ENCODE measurements at places on chromosomes 6 and 20.

DNA sequence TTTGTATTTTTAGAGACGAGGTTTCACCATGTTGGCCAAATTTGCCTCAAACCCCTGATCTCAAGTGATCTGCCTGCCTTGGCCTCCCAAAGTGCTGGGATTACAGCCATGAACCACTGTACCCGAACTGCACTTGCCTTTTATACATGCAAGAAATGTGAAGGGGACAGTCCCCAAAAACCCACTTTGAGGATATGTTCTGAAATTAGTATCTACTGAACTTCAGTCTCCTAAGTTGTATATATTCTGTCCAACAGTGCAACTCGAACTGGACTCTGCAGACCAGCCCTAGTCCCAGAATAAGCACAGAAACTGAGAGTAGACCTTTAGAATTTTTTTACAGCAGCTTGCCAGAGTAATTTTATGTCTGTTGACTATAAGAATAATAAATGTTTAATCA, 28.5 kb downstream of the BACH2 start:
- no peak for DNase-seq

DNA sequence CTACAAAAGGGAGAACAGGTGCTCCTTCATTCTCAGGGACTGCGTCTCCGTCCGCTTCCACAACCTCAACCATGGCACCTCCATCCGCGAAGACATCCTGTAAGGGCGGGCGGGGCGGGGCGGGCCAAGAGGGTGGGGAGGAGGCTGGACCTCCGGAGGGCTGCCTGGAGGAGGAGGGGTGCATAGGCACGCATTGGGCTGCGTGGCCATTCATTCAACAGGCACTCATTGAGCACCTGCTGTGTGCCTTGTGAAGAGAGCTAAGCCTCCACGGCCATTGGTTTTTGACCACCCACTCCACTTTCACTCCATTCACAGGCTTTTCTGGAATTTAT, 435 bp downstream of the ZSWIM3 start:
- peak; percentile 66 for DNase-seq

GRCh38 chr6:15292721-15293302, 46.9 kb downstream of the JARID2 start:
- DNase-seq: no peak

DNA sequence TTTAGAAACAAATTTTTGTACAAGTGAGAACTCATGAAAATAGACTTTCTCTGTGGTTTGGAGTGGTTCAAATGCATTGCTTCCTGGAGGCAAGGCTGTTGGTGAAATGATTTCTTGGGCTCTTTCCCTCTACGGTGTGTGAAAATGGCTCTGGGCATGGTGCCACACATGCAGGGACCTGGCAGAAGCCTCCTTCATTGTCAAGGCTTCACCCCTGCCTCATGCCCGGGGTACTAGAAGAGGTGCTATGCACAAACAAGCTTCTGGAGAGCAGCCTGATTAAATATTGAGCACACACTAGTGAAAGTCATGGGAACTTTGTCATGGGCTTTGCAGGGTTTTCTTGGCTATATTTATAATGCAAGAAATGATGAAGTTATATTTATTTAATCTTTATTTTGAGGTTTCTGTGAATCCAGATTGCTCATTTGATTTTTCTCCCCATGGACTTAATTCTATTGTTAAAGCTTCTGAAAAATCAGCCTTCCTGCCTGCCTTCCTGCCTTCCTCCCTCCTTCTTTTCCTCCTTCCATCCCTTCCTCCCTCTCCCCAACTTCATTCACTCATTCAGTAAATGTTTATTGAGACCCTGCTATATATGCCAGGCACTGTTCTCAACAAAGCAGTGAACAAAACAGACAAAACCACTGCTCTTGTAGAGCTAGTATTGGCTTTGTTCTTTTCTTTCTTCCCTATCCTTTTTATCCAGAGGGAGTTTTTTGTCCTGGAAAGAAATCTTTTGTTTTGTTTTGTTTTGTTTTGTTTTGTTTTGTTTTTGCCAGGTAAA, 21.0 kb downstream of the C6orf89 start:
- DNase-seq: no peak

- no peak for DNase-seq
These were observed 5.1 kb downstream of the PRND start for GRCh38 chr20:4726710-4727397.

DNA sequence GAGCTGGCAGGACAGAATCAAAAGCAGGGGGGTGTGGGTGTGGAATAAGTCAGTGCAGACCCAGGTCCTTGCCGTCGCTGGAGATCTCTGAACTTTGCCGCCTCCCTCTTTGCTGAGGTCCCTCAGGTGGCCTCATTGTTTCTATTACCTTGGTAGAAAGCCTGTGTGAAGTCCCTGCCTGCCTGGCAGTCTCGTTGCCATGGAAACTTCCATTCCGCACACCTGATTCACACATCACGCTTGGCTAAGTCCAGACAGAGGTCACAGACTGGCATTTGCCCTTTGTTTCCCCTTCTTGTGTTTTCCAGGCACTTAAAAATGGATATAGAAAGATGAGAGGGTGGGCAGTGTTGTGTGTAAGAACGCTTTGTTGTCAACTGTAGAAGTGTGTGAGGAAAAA, 260.6 kb downstream of the PRL start:
- DNase-seq: peak; percentile 9

DNA sequence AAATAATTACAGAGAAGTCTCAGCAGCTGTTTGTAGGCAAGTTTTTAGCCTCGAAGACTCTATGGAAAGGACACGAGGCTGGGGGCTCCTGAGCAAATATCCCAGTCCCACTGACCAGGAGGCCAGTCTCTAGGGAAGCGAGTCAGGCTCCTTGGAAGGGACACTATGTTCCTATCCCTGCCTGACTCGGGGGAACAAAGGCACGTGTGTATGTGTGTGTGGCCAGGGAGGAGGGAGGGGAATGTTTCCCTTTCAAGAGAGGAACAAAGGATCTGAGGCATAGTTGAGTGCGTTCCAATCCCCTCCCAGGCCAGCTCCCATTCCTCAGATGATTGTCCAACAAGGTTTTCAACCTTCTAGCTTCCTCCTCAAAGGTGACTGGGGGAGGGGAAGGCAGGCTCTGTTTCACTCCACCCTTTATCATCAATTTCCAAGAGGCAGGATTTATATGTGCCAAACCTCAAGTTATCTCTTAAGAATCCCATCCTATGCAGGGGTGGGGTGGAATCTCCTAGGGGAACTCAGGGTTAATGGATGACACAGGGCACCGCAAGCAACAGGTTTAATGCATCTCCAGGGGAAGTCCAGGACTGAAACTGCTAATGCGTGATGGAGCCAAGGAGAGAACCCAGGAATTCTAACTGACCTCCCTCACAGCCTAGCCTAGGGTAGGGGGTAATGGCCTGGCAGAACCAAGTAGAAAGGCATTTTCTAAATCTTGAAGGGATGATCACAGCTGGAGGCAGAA, 9.9 kb downstream of the BCL2L1 start:
- DNase-seq: no peak

DNA sequence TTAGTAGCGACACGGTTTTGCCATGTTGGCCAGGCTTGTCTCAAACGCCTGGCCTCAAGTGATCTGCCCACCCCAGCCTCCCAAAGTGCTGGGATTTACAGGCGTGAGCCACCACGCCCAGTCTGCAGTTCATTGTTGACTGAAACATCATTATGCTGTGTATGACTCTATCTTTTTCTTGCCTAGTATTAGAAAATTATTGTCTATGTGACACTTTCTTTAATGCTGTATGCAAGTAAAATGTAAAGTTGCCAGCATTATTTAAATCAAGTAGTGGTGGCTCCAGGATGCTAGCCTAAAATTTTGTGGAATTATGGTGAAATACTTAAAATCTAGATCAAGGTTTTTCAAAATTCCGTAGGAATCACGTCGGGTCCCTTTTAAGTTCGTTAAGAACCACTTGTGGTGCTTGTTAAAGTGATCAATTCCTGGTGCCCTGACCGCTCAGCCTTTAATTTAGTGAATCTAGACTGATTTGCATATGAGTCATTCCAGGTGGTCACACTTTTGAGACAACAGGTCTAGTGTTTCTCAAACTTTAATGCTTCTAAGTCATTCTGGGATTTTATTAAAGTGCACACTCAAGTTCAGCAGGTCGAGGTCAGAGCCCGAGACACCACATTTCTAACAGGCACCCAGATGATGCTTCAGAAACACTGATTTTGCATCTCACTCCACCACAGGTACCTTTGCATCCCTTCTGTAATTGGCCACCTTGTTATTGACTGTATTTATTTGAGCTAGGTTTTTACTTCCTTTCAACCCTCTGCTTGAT, 132.6 kb upstream of the MTHFD1L start:
- no peak for DNase-seq

DNA sequence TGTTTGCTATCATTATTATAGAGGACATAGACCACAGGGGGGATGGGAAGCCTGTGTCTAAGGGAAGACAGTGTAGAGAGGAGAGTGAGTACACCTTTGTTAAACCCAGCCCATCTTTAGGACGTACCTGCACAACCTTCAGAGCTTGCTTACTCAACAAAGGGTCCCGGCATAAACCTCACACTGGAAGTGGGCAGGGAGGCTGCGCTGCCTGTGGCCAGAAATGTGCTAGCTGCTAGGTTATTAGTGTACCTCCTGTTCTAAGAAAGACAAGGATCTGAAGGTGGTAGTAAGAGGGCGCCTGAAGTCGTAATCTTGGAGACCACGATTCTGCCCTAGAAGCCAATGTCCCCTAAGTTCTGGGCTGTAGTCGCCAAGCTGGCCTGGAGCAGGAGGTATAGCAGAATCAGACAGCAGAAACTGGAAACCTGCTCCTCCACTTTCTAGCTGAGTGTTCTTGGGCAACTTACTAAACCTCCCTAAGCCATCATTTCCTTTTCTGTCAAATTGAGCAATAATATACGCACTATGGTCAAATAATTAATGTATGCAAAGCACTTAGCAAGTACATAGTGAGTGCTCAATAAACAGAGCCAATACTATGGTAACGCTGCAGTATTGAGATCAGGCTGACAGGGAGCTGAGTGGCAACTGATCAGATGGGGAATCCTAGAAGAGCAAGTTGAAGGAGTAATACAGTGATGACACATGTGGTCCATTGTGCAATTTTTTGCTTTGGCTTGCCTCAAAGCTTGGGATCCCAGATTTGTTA, 16.8 kb upstream of the AKIRIN2 start:
- no peak for DNase-seq

DNA sequence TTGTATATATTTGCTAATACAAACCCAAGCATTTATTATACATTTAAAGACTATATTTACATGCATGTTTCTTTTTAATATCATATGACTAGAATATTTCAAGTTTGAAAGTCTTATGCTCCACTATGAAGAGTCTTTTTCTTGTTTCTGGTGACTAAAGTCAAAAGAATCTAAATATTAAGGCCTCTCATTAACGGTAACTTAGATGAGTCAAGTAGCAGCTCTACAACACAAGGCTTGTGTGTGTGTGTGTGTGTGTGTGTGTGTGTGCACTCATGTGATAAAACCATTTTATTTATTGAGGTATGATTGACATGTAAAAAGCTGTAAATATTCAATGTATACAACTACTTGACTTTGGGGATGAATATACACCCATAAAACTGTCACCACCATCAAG, 275.6 kb downstream of the TFAP2B start:
- DNase-seq: no peak

DNA sequence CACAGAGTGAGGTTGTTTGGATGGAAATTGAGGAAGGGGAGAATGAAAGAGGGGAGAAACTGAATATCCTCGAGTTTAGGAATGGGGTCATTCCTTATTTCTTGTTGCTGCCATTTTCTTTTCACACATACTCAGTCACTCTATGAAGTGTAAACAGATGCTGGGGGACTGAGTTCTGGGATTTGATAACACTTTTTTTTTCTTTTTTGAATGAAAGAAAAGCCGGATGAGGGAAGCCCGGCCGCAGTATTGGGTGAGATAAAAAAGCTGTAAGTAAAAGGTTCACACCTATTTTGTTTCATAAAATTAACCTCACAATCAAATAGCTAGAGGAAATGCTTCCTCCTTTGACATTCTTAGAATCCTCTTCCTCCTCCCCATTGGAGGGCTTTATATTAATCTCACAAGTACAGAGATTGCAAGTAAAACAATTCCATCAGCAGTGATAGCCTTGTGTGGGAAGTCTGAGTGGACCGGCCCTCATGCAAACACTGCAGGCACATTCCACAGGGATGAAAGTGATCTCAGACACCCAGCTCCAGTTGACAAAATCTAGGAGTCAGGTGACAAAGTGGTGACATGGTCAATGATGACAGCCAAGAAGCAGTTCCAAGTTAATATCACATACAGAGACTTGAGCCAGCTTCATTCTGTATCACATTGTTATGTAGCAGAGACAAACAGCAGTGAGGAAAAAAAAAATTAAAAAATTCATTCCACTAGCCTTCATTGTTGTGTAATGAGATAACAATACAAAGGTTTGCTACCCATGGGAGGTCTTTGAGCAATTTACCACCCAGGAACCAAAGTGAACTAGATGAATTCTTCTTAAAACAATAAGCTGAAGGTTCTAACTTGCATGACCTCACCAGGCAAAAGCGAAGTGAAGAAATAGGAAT, 391.1 kb upstream of the HSF2 start:
- DNase-seq: no peak

DNA sequence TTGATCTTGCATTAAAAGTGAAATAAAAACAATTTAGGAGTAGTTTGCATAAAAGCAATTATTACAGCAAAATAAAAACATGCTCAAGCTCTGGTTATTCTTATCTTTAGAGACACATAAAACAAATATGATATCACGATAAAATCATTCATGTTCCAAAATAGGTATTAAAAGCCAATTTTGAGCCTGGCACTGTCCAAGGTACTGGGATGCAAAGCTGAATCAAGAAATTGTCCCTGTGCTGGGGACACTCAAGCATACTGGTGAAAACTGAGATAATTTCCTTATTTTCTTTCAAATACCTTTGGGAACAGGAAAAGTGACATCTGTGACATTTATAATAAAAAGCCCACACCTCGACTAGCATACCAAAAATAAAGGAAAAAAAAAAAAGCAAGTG, 931 bp upstream of the MTCL3 start:
- DNase-seq: no peak

DNA sequence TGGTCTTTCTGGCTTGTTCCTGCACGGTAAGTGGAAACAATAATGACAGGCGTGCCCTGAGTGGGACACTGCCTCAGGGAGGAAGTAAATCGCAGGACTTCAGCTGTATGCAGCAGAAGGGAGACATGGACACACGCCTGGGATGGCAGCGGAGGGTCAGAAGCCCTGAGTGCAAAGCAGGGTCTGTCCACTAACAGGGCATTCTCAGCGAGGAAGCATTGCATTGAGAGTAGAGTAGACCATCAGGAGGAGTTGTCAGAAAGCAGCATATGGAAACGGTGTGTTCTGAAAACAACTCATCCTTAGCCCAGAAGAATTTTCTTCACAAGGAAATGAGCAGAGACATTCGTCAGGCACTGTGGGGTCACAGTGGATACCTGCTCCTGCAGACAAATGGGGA, 134.0 kb downstream of the SYNDIG1 start:
- DNase-seq: no peak

DNA sequence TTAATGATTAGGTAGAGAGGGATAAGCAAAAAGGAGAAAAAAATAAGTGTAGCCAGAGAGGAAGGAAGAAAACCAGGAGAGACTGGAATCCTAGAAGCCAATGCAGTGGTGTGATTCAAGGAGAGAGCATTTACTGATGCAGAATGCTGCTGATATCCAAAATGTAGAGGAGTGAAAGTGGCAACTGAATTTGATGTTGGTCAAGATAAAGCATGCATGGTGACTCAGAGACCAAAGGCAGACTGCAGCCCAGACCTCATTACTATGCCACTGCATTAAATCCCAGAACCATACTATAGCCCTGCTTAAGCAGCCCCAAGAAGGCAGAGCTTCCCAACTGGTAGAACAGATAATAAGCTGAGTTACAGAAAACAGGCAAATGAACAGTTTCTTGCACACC, 15.8 kb downstream of the KLHL32 start:
- DNase-seq: no peak

- no peak for DNase-seq
These were observed 51.8 kb downstream of the SLC35B3 start for GRCh38 chr6:8383584-8383983.

All from SK-N-SH (cell line).